Spinal cord (tissue), 10 donors: ENCODE measurements at places on chromosomes 6 and 20.

DNA sequence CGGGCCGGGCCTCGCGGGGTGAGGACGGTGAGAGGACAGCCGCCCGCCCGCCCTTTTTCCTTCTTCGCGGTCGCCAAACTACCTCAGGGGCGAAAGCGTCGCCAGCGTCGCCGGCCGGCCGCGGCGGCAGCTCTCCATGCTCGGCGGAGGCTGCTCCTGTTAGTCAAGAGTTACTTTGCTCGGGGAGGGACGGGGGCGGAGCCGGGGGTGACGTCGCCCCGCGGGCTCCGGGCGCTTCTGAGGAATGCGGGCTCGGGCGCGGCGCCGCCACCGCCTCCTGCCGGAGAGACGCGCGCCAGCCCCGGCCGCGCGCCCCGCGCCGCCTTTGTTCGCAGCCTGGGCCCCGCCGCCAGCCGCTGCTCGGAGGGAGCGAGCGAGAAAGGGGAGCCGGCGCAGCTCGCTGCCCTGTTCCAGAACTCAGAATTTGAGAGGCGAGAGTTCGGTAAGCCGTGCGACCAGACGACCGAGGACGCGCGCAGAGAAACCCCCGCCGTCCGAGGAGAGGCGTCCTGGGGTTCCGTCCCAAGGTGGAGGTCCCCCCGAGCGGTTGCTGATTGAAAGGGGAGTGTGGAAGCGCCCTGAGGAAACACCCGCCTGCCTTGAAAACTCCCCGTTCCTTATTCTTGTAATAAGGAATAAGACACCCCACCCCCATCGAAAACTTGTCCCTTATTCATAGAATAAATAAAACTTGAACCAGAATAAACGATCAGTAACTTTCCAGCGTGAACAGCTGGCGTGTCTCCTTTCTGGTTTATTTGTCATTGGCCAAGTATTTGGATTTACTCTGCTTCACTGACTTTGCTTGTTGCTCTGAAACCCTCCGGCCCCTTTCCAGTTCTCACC lies at the start of gene PTPRK:
Gene PTPRK, minus strand, starts transcription at position 164 of the 846 bp plus-strand sequence. CDS start 241 bp downstream, outside the sequence.
- peak; percentile 80 for DNase-seq

GRCh38 chr6:46051962-46052361 lies 36.3 kb upstream of the CLIC5 start:
- no peak for DNase-seq

- DNase-seq, result peak; percentile 57
Measured at GRCh38 chr6:33206864-33207551, 1.3 kb upstream of the RING1 start.

DNA sequence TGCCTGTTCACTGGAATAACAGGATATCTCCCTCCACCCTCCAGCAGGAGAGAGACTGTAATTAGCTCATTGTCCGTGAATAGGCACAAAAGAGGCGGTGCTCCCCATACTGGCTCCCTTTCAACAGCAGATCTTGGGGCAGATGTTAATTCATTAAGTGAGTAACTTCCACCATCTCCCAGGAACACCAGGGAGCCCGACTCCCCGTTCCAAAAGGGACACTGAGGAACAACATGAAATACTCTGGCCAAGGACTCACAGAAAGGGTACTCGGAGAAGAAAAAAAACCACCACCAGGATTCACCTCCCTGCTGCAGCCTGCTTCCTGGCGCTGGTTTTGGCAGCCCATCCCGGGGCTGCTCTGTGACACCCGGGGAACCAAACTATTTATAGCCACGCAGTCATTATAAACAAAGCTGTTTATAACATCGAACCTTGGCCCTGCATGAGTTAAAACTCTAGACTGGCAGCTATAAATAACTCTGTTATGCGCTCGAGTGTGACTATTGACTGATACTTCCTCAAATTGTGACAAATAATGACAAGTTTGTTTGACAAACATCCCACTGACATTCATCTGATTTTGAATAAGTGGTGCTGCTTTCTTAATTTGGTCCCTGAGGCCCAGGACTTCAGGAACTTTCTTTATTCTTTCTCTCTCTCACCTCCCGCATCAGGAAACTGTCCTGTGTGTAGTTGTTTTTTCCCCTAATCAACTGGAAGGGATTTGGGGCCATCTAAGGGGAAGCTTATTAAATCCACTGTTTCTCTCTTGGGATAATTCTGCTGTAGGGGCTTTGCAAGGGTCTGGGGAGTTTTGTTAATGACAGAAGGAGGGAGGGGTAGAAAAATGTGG lies 521.6 kb downstream of the CD83 start:
- DNase-seq, result no peak

- no peak for DNase-seq
Measured at GRCh38 chr6:7154341-7155139, 46.8 kb downstream of the RREB1 start.

- DNase-seq, result no peak
Measured at GRCh38 chr20:43833511-43834395, 80.9 kb upstream of the TOX2 start.
